ENCODE measurements at places on chromosomes 4 and X. TPM values are rescaled to one million over a fixed set of nuclear protein-coding genes. Genes with fewer than 3 reads are reported as not detected.

Gene AFAP1
- total RNA-seq, result 11.3 TPM

GRCh38 chr4:165011403-165011802 lies 20.4 kb upstream of the TRIM60 start:
- DNase-seq, result no peak

Gene RGS12
- 10.3 TPM for total RNA-seq

Gene CA5B
- 1.6 TPM for total RNA-seq
